ENCODE measurements at places on chromosomes 16 and 17.

DNA sequence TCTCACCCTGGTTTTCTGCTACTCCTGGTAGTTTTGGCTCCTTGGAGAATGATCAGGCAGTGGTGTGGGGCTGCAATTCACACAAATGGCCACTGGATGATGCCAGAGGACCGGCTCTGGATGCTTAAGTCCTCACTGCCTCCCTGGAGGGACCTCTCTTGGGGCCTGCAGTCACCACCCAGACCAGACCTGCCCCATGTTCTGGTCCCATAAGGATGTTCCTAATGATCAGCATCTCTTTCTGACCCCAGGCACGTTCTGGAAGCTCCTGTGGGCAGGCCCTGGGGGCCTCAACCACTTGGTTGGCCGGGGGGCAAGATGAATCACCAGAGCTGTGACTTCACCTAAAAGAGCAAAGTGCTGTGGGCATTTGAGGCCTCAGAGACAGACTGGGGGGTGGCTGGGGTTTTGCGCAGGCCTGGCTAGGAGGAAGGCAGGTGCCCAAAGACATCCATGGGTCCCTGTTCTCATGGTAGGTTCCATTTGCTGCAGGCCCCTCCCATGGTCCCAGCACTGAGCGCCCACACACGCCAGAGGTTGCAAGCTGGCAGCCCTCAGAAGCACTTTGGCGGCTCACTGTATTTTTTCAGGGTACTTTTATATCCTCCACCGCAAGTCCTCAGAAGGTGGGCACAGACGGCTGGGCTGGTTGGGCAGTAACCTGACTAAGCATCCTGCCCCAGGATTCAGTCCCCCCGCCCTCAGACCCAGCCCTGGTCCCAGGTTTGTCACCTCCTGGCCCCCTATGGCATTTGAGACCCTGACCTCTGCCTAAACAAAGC, 53.2 kb downstream of the NT5M start:
- DNase-seq = peak; percentile 29

DNA sequence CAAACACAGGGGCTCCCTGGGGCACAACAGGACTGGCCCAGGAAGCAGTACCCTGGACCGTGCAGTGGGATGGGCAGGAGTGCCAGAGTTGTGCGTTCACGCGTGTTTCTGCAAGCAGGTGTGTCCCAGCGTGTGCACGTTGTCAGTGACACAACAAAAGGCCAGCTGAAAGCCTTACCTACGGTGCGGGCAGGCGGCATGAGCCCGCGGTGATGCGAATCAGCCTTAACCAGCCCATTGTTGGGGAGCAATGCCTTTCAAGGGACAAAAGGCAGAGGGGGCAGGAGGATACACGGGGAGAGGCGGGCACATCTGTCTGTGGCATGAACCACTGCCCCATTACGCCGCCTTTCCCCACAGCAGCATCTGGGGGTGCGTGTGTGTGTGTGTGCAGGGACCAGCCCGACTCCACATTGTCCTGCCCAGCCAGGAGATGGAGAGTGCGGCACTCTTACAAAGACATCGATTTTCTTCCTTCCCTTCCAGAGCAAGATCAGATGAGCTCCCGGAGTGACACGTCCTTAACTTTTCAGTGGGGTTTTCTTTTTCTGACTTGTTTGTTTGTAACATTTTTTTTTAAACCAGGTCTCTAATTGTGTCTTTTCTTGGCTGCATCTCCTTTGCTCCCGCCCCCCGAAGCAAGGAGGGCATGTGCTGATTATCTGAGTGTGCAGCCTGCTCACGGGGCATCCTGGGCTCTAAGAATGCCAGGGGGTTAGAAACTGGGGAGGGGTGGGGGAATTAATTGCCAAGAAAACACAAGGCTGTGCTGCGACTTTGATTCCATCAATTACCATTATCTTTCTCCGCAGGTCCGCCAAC, 158.1 kb downstream of the ZNF423 start:
- DNase-seq = no peak

DNA sequence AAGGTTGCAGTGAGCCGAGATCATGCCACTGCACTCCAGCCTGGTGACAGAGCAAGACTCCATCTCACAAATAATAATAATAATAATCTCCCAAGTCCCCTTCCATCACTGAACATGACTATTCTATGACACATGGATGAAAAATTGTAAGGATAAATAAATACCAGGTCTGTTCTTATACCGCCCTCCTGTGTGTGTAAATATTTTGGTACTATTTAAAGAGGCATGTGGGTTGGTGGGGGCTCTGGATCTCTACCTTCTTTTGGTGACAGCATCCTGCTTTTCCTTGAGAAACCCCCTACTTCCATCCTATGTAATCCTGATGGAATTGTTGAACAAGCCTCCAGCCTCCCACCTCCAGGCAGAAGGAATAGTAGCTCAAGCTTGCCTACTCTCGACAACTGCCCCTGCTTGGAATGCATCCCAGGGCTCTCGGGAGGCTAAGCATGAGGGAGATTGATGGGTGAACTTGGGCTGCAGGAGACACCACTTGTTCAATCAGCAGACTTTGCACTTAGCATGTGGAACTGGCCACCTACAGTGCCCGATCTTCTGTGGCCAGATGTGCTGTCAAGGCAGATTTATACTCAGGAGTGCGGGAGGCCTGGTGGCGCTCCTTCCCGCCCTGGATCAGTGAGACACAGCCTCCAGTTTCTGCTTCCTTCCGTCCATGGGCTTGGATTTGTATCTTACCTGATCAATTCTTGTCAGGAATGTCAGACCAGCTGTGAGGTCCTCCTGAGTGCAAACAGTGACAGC, 287.4 kb downstream of the SLC39A11 start:
- no peak for DNase-seq

- DNase-seq = no peak
These were observed 65.7 kb downstream of the CENPV start for GRCh38 chr17:16287563-16288027.

DNA sequence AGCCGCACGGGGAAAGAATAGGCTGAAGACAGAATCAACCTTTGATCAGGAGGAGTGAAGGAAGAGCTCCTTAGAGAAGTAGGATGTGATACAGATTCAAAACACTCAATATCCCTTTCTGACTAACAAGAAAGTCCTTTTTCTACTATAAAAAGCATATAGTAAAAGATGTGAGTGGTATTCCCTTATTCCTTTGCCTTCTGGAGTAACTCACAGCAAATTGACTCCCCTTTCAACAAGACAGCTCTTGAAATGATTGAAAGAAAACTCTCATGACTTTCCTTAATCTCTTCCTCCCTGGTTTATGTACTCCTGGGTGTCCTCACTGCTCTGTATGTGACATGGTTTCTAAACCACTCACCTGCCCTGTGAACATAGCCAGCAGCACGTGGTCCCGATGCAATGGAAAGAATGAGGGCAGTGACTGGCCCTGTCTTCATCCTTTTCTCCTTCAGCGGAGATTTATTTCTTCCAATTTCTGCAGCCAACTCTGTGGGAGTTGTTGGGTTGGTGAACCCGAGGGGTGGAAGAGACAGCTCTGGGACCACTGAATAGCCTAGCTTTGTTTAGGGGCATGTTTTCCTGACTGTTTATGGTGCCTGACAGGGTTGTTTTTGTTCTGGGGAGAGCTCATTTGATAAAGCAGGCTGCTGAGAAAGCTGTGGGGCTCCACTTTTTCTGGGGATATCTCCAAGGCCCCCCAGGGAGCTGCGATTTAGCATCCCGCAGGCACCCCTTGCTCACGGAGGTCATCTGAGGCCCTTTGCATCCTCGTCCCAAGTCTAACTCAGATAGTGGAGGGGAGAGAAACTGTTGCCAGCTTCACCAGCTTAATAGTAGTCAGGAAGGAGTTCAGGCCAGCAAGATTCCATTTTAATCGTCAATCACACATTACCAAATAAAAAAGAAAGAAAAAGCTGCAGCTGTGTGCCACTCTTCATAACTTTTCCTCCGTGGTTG, 46.7 kb downstream of the MAP2K6 start:
- DNase-seq = no peak

DNA sequence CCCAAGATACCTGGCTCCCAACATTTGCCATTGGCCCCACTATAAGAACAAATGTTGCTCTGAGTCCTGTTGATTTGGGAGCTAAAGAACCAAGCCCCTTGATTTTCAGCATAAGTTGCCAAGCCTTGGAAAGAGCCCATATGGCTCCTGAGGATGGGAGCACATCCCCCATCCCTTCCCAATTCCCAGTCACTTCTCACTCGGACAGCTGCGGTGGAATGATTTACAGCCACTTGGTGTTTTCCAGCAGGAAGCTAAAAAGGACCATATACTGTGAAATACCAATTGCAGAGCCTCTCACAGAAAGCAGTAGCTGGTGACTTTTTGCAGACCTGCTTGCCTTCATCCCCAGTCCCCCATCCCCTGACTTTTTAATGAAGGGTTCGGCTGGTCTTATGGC, 524.6 kb downstream of the GRIN2A start:
- no peak for DNase-seq

DNA sequence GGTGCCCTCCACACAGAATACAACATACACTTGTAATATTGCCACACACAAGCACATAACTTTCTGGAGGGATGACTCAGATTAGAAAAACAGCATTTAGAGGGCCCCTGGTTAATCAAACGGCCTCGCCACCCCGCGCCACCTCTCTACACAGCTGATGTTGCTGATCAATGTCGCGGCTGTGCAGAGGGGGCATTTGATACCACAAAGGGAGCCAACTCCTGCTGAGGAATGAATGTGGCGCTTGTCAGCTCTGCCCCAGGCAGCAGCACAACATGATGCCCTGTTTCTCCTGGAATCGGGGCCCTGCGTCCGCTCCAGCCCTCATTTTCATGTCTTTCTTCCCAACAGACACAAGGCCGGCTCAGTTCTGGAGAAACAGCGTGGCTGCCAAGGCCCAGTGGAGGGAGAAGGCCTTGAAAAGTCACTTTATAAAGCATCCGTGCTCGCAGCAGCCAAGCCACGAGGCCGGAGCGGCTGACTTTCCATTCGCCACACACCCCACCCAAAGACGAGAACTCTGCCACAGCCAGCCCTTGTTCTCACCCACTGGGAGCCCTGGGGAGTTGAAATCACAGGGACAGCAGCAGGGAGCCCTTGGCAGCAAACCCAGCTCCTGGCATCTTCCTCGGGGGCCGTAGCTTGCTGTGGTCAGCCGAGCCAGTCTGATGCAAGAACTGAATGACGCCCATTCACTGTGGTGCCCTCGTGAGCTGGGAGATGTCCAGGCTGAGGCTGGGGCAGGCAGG, 65.6 kb downstream of the XYLT1 start:
- DNase-seq = no peak

DNA sequence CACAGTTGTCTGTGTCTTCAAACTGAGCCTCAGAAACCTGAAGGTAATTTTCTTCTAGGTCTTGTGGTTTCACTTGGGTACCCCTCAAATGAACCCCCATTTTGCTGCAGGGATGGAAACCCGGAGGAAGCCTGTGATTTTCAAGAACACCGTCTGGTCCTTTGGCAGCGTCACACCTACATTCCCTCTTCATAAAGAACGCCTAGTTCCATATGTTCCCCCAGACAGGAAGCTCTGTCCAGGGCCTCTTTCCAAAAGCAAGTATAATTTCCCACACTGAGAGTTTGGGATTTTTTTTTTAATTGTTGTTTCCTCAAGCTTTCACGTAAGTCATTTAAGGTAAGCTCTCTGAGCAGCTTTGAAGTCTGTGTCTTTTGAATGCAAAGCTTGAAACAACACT, 515.0 kb downstream of the TMEM114 start:
- no peak for DNase-seq

- DNase-seq = no peak
These were observed 66.4 kb downstream of the MAF start for GRCh38 chr16:79534143-79534542.

- DNase-seq = no peak
These were observed 4.0 kb downstream of the FBXO39 start for GRCh38 chr17:6780001-6780400.

DNA sequence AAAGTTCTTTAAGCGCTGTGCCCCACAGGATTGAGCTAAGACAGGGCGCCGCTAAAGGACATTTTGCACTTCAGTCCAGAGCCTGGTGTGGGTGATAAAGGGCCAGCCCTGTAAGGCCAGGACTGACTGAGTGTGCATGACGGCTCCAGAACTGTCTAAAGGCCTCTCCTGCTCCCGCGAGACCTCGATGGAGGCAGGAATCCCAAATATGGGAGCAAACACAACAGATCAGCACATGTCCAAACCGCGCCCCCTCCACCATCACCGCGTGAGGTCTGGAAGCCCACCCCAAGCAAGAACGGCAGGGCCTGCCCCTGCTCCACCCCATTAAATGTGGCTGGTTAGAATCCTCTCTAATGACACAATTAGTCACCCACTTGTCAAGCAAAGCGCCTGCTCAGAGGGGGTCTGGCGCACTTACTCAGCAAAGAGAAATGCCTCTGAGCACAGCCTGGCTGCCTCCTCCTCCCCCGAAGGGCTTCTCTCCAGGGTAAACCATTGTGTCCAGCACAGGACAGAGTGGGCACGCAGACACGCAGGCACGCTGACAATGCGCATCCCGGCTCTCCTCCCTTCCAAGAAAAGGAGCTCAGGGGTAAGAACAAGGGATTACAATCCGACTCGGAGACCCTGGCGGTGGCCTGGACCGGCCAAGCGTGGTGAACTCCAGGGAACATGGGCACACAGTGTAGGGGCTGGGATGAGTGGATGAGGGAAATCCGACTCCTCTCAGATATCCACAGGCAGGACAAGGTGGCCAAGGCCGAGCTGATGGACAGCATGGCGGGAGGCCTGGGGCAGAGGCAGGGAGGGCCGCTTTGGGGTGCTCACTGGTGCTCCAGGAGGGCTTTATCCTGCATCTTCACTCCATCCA, 1.5 kb downstream of the MXRA7 start:
- no peak for DNase-seq

DNA sequence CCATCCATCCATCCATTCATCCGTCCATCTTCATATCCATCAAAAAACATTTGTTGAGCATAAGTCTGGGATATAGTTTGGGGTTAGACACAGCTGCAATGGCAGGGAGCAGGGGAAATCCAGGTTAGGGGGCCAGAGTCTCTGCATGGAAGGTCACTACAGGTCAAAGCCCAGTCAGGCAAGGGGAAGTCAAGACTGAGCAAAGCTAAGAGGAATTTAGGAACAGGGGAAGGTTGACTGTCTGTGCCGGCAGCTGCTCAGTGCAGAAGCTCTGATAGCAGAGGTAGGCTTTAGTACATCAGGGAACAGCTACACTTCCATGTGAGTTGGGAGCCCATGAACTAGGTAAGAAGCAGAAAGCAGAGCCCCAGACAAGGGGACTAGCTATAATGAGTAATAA, 68.1 kb downstream of the IRF8 start:
- DNase-seq = no peak

- no peak for DNase-seq
These were observed 182.4 kb downstream of the TOX3 start for GRCh38 chr16:52364500-52364899.

- DNase-seq = no peak
These were observed 16.7 kb upstream of the KRTAP17-1 start for GRCh38 chr17:41332239-41332638.

DNA sequence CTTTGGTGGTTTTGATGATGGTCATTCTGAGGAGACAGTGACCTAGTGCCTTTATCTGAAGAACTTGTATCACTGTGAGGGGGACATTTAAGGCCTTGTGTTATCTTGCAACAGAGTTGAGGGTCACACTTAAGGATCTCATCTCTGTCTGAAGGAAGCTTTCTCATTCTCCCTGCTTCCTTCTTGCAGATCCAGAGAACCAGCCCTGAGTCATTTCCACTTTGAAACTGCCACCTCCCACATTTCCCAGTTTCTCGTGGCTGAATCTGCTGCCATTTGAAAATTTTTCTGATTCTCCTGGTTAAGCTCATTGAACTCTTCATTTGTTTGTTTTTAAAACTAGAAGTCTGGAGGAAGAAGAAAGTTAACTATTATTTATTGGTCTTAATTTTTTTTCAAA, 190.2 kb upstream of the CDH11 start:
- no peak for DNase-seq
